GM23338 (cell line): ENCODE measurements at places on chromosomes 12 and 14.

GRCh38 chr14:101215927-101216326 is 312.4 kb upstream of the RTL1 start:
- DNase-seq: no peak

- no peak for DNase-seq
Measured at GRCh38 chr12:123733229-123733628, 21.1 kb downstream of the ATP6V0A2 start.

- DNase-seq: no peak
Measured at GRCh38 chr14:57362361-57362760, 28.0 kb upstream of the NAA30 start.

- no peak for DNase-seq
Measured at GRCh38 chr14:47657143-47657542, 18.3 kb downstream of the MDGA2 start.

DNA sequence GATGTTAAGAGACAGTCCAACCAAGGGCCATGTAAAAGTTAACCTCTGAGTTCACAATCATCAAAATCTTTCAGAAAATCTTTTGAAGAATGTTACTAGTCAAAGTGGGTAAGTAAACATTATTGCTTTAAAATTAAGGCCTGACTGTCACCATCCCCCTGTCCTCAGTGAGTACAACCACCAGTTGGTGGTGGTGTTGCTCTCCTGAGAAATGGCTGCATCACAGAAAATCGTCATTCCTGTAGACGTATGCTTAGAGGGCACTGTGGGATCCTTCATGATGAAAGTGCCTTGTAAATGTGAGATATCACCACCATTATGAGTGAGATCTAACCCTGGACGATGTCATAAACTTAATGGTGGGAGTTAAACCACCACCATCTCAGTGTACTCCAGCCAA is 451.2 kb downstream of the RPS29 start:
- peak; percentile 63 for DNase-seq

- no peak for DNase-seq
Measured at GRCh38 chr12:8612629-8613028, at the start of gene AICDA. AICDA (minus strand) TSS chr12:8612859; CDS start chr12:8612767, 92 bp downstream.

DNA sequence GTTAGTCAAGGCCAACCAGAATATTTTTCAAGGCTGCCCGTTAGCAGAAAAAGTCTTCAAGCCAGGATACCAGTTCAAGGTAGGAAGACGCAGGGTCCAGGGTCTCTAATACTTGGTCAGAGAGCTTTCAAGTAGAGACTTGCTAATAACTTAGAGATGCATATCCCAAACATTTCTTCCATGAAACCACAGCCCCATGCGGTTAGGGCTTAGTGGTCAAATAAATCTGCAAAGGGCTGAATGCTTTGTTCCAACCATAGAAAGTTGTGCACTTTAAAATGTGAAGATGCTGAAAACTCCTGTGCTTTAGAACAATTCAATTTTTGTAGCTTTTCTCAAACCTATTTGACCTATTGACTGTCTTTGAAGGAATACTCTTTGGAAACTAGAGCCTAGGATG is 208.9 kb downstream of the PIK3C2G start:
- no peak for DNase-seq

DNA sequence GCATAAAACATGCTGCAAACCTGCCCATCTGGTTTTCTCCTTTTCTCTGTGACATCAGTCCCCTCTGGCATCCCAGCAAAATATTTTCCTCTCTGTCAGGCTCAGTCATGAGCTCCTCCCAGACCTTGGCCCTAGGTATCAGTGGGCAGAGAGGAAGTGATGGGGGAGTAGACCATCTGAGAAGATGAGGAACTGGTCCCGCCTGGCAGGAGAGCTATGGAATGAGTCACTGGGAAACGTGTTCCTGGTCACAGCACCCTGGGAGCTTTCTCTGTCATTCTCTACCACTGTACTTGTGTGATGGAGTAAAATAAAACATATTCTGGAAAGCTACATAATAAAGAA is 5.0 kb upstream of the SRSF9 start:
- peak; percentile 42 for DNase-seq

GRCh38 chr12:38138225-38139221 is 178.1 kb upstream of the ALG10B start:
- peak; percentile 85 for DNase-seq

GRCh38 chr12:7501031-7501588 is 2.5 kb downstream of the CD163 start:
- no peak for DNase-seq

DNA sequence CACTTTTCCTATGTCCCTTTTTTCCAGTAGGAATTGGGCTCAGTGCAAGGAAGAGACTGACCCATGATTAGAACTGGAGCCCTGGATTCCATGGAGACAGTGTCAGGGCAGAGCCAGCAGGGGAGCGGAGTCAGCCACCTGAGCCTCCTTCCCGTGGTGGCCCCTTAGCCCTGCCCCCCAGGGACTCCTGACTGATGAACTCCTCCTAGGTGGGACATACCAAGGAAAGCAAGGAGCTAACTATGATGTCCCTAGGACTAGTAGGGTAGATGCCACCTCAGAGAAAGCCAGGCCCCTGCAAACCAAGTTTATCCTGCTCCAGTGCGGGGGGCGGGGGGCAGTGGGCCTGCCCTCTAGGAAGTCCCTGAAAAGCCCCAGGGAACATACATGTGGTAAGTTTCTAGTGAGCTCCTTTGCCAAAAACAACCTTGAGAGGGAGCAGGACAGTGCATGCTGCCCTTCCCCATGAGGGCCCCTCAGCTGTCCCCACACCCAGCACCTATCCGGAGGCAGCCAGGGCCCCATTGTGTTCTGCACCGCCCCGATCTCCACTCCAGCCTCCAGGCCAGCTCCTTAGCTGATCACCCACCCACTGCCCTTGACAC is 6.2 kb upstream of the COL2A1 start:
- DNase-seq: no peak

GRCh38 chr12:128813883-128814282 is 9.9 kb downstream of the SLC15A4 start:
- no peak for DNase-seq

DNA sequence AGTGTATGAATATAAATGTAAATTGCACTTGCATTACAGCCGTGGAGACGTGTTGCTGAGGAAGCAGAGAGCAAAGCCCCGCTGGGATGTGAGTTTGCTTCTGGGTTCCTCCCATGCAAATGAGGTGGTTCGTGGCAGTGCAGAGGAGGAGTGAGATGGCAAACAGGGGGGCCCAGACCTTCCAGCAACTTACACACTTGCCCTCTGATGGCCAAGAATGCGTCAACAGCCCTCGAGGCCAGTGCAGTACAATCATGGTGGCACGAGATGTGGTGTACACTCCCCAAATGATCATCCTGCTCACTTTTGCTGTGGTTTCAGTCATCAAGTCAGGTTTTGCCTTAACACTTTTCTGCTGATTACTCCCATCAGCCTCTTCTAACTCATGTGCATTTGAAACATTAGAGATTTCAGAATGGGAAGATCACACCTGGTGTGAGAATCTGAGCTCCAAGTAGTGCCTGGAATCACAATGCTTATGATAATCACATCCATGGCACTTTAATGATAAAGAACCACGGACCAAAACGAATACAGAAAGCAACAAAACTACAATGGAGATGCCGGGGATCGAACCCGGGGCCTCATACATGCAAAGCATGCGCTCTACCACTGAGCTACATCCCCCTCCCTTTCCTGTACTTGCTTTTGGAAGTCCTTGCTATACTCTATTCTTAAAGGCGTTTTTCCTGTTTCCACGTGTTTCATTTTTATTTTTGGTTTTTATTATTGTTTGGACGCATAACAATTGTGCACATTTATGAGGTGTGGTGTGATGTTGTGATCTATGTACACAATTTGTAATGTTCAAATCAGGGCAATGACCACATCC is 7.0 kb upstream of the UBC start:
- peak; percentile 76 for DNase-seq

DNA sequence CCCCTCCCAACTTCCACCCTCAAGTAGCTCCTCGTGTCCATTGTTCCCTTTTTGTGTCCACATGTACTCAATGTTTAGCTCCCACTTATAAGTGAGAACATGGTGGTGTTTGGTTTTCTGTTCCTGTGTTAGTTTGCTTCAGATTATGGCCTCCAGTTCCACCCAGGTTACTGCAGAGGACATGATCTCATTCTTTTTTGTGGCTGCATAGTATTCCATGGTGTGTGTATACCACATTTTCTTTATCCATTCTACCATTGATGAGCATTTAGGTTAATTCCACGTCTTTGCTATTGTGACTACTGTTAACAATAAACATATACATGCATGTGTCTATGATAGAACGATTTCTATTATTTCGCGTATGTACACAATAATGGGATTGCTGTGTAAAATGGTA is 362.6 kb downstream of the TMTC2 start:
- DNase-seq: no peak

GRCh38 chr12:47652521-47653234 is 53.2 kb downstream of the RPAP3 start:
- DNase-seq: peak; percentile 15

- DNase-seq: peak; percentile 14
Measured at GRCh38 chr14:89214221-89214965, 202.6 kb downstream of the FOXN3 start.

- DNase-seq: no peak
Measured at GRCh38 chr12:91542067-91542466, 359.4 kb upstream of the DCN start.

GRCh38 chr12:2099595-2099994 is 46.8 kb downstream of the CACNA1C start:
- no peak for DNase-seq

GRCh38 chr12:131010396-131011131 is 56.9 kb downstream of the ADGRD1 start:
- DNase-seq: no peak

- DNase-seq: no peak
Measured at GRCh38 chr12:116735951-116736599, 1.8 kb downstream of the SPRING1 start.

GRCh38 chr12:53004178-53004577 is 2.1 kb upstream of the EIF4B start:
- peak; percentile 65 for DNase-seq

- DNase-seq: no peak
Measured at GRCh38 chr12:6643569-6644256, 3.5 kb downstream of the ACRBP start.

- DNase-seq: no peak
Measured at GRCh38 chr12:52975204-52975603, 26.3 kb downstream of the KRT18 start.

DNA sequence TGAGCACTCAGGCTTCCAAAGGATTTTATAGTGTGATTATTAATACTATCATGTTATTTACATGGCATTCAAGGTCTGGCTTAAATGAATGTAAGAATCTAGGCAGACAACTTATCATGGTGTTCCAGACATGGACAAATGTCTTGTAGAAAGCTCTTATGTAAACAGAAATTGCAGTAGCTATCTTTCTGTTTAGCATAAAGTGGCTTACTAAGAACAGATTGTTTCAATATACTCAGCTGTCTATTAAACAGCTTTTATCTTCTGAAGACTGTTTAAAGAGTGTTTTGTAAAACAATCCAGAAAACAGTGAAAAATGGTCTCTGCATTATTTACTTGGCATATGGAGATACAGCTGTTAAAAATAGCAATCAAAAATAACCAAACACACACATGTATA is 1061.8 kb upstream of the SEL1L start:
- DNase-seq: no peak

GRCh38 chr12:108079721-108080120 is 49.4 kb upstream of the WSCD2 start:
- no peak for DNase-seq

DNA sequence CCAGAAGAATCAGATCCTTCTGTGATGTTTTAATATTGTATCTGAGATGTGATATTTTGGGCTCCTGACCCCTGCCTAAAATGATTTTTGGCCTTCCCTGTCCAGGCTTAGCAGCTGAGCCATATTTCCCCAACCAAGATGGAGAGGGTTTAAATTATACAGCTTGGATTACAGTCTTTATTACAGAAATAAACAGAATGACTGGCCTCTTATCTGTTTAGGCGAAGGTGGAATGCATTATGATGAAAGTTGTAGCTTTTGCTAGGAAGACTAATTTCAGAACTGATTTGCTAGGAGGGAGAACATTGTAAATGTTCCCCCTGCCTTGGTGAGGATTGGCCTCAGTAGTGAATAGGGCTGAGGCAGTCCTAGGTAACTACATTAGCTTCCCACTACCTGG is 23.3 kb downstream of the BMAL2 start:
- DNase-seq: no peak

DNA sequence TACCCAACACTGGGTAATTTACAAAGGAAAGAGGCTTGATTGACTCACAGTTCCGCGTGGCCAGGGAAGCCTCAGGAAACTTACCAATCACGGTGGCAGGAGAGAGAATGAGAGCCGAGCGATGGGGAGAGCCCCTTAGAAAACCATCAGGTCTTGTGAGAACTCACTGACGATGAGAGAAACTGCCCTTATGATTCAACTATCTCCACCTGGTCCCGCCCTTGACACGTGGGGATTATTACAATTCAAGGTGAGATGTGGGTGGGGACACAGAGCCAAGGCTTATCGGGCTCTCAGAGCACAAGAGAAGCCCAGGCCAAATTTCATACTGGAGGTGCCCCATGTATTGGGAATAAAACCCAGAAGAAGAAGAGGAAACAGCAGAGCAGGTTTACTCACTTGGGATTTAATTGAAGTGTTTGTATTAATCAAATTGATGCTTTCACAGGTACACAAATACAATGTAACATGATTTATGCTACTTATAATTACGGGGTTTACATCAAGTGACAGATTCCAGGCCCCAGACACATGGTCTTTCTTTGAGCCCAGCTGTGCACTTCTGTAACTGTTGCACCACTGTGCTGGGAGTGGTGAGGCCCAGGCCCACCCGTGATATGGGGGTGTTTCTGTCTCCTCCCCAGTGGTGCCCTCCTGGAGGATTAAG is 8.2 kb upstream of the CCDC85C start:
- no peak for DNase-seq

DNA sequence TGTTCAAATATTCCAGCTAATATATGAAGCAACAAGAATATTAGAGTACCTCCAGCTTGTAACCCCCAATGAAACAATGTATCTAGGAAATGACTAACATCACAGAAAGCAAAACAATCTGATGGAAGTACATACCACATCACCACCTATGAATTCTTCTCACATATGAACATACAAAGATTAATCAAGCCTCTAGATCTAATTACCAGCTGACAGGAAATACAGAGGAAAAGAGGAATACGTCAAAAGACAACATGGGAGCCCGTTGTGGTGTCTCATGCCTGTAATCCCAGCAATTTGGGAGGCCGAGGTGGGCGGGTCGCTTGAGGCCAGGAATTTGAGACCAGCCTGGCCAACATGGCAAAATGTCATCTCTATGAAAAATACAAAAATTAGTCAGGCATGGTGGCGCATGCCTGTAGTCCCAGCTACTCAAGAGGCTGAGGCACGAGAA is 7.5 kb downstream of the NEDD8 start:
- no peak for DNase-seq
